ENCODE measurements at places on chromosomes 12 and 14. TPM values are rescaled to one million over a fixed set of nuclear protein-coding genes. Genes with fewer than 3 reads are reported as not detected.

DNA sequence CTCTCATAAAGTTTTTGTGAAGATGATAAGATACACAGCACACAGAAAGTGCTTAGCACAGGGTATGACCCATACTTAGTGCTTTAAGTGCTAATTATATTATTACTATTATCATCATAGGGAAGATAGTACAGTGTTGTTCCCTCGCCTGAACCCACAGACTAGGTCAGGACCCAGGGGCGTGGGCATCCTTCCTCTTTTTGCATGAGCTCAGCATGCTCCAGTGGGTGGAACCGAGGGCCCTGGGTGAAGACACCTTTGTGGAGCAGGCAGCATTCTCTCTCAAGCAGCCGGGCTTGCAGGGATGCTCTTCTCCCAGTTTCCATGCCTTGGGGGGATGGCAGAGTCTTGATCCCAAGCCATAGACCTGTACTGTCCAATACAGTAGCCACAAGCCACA lies 34.8 kb downstream of the CRACR2A start:
- DNase-seq, result peak; percentile 40

Gene MEG3
- polyA plus RNA-seq, result 86.5 TPM

DNA sequence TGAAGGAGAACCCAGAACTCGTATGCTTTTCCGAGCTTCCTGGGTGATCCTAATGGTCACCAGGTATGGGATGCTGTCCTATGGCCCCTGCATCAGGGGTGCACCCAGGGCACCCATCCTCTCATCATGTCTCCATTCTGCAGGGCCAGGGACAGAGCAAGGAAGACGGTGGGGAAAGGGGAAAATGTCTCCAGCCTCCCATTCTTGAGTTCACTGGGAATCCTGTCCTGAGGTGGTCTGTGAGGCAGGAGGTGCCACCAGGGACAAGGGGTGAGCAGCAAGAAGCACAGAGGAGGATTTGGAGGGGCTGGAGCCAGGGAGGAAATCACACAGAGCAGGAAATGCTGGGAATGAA lies 14.9 kb upstream of the SLC6A12 start:
- DNase-seq, result no peak

DNA sequence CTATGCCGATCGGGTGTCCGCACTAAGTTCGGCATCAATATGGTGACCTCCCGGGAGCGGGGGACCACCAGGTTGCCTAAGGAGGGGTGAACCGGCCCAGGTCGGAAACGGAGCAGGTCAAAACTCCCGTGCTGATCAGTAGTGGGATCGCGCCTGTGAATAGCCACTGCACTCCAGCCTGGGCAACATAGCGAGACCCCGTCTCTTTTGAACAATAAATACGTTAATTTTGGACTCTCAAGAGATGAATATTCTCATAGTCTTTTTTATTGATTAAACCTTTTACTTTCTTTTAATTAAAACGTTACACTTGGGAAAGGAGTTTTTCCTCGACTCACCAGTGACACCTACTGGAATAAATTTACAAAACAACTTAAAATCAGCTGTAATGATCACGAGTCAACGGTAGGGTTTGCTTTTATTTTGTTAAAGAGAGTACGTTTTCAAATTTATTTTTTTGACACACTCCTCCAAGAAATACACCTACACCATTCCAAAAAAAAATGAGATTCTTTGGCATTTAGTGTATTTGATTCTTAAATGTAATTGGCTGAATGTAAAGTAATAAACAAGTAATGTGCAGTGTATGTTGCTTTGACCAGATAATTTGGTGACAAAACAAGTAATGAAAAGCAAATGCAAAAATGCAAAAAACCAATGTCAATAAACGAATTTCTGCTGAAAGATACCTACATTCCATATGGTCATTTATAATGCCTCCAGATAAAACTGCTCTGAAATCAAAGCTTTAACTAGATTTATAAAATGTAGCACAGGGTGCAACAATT lies 687 bp upstream of the RPS29 start:
- DNase-seq, result peak; percentile 84

Gene SIX6
- not detected for polyA plus RNA-seq

DNA sequence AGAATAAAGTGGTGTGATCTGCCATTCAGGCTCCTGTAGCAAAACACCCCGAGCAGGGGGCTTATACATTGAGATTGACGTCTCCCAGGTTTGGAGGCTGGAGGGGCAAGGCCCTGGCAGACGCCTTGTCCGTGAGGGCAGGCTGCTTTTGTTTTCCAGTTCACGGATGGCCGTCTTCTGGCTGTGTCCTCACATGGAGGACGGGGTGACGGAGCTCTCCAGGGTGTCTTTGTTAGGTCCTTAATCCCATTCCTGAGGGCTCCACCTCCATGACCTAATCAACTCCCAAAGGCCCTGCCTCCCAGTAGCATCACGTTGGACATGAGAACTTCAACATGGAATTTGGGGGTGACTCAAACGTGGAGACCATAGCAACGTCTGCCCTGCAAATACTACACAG lies 147.7 kb downstream of the KIF26A start:
- no peak for DNase-seq
